A673 (cell line): ENCODE measurements at places on chromosomes 12 and 14.

DNA sequence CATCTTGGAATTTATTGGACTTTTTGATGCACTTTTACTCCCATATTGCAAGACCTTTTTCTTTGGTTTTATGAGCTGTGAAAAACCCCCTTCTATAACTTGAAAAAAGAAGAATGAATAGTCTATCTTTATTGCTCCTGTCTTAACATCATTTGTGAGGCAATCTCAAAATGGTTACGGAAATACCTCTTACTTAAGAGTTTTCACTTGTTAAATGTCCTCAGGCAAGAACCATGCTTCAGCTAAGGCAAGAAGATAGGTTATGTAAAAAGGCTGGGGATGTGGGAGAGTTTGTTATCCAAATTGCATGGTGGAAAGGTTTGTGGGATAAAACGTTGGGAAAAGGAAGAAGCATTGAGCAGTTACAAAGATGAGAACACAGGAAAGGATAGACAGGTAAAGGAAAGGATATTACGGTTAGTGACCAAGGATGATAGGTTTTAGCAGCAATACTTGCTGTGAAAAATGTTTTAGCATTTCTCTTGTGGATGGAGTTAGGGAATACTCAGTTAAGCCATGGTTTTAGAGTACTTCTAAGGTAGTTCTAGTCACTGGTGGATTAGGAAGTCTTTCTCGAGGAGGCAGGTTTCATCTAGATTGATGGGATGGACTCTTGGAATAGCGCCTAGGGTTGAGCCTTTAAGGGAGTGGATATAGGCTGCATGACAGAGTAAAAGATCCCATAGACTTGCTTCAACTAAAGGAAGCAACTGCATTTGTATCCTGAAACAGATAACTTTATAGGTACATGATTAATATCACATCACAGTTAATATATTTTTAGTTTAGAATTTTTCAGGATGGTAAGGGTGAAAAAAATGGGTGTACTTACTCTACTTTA is 30.3 kb downstream of the MDM2 start:
- no peak for DNase-seq

DNA sequence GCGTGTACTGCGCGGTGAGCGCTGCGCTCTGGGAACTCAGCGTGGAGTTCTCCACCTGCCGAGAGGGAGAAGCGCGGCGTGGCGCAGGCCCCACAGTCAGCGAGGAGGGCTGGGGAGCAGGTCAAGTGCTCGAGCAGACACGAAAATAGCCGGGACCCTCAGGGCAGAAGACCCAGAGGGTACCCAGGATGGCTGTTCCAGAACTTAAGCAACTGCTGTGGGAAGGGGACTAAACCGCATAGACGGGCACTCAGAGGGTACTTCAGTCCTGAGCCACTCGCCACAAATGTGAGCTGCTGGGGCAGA is 59.4 kb upstream of the GPR68 start:
- no peak for DNase-seq

- peak; percentile 80 for DNase-seq
These were observed 32.9 kb downstream of the MIPOL1 start for GRCh38 chr14:37230551-37231194.

GRCh38 chr12:92551853-92552397 is 150.9 kb upstream of the PLEKHG7 start:
- DNase-seq: no peak

DNA sequence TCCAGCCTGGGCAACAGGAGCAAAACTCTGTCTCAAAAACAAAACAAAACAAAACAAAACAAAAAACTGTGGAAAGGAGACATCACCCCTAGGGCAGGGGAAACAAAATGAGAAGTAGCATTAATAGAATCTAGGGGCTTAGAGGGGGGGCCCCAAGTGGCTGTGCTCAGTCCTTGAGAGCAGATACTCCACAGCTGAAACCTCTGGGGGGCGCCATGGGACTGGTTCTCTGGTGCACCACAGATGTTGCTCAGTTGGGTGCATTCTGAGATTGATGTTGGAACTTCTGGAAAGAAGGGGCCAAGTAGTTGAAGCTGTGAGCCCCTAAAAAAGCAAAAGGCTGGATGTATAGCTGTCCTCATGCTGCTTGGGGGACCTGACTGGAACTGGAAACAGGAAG is 11.8 kb upstream of the SYNE2 start:
- DNase-seq: peak; percentile 38

GRCh38 chr12:2466211-2466610 is 328.6 kb upstream of the FKBP4 start:
- no peak for DNase-seq

DNA sequence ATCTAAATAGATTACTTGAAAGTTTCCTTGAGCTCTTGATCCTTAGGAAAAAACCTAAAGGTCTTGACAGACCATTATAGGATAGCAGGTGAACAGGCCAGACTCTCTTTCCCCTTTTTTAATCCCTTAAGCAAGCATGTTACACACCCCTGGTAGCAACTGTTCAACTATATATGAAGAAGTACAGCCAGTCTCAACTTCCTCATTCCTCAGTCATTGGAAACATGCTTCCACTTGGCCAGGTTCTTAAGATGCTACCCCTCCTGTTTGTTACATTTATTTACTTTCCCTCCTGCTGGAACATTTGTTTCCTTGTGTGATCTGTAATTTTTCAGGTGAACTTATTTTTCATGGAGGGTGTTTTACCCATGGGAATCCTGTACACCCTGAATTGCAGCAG is 124.1 kb downstream of the ARMH4 start:
- no peak for DNase-seq

GRCh38 chr12:53516758-53517455 is 9.6 kb upstream of the NPFF start:
- DNase-seq: no peak

DNA sequence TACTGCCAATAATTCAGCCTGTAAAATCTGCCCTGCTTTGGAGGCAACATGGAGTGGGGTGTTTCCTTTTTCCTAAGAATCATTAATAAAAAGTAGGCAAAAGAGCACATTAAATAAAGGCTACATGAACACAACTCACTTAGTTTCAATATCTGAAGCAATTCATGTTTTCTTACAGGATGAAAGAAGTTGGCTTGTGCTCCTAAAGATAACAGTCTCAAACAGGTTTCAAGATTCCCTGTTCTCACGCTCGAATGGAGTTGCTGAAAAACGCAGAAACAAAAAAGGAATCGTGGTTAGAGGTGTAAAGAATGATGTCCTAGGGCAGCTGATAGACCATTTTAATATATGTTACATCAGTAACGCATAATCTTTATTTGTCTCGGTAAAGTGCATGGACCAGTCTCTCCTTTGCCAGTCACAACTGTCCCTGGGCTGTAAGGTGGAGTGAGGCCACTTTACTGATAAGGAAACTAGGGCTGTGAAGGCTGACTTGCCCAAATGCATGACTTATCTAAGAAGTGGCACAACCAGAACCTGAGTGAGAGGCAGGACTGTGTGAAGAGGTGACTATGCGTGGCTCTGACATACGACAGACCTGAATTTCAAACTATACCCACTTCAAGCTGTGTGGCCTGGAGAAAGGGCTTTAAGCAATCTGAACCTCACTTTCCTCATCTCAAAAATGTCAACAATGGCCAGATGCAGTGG is 12.6 kb downstream of the GIT2 start:
- no peak for DNase-seq

- no peak for DNase-seq
These were observed 327.8 kb downstream of the MED13L start for GRCh38 chr12:115949675-115950074.

DNA sequence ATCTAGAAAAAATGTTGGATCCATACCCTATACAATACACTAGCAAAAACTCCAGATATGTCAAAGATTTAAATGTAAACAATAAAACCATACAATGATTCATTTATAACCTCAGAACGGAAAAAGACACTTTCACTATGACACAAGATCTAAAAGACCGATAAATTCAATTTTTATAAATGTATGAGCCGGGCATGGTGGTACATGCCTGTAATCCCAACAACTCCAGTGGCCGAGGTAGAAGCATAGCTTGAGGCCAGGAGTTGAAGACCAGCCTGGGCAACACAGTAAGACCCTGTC is 2.5 kb upstream of the SOS2 start:
- no peak for DNase-seq

- DNase-seq: no peak
These were observed 812.1 kb upstream of the NOVA1 start for GRCh38 chr14:27409944-27410343.

DNA sequence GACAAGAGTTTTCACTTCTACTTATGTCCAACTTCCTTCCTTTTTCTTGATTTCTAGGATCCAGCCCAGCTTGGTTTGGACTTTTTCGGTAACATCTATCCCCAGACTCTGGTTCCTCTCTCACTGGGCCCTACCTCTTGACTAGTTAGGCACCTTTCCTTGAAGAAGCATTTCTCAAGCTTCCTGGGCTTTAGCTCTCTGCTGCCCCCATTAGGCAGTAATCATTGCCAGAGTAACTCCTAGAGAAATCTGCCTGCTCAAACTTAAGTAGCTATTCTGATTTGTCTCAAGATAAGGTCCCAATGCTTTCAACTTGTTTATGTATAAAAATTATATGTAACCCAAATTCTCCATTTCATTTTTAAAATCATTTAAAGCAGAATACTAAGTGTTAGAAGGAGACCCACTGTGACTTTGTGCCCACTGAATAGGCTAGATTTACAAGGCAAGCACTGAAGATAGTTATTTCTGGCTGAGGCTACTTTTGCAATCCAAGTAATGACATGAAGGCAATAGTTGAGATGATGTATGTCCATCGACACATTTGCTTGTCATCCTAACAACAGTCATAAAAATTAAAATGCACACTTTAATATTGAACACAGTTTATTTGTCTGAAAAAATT is 275.0 kb upstream of the G2E3 start:
- peak; percentile 56 for DNase-seq

DNA sequence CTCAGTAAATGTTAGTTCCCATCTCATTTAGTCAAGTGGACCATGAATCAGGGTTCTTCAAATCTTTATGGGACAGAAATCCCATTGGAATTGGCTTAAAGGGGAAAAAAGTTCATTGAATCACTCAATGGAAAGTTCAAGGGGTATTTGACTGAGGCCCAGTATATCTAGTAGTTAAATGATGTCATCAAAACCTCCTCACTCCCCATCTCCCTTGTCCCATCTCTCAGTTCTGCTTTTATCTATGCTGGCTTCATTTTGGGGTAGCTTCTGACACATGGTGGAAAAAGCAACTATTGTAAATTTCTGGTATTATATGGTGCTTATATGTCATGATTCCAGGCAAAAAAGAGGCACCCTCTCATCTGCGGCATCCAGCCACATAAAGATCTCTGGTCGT is 51.9 kb downstream of the DAAM1 start:
- no peak for DNase-seq

DNA sequence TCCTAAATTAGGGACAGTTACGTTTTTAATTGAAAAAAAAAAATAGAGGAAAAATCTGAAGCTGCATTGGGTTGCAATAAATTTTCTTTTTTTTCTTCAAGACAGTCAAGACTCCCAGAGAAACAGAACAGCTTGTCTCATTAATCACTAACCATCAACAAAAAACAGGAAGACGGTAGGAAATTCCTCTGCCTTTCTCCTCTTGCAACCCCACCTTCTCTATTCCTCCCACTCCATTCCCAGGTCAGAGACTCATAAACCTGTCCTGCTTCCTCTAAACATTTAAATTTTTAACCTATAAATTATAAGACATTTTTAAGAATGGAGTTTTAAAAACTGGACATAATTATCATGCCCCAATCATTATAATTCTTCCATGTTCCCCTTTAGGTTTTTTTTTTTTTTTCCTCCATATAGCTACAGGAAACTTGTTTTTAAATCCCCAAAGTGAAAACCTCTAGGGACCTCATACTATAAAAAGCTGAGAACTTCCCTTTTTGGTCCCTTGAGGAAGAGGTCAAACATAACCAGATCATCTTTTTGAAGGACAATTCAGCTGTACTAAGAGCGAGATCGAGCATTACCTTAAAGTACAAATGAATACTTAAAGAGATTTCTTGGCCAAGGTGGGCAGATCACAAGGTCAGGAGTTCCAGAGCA is 36.0 kb downstream of the CPM start:
- DNase-seq: peak; percentile 48

- no peak for DNase-seq
These were observed 40.2 kb downstream of the SPRING1 start for GRCh38 chr12:116697716-116698115.

DNA sequence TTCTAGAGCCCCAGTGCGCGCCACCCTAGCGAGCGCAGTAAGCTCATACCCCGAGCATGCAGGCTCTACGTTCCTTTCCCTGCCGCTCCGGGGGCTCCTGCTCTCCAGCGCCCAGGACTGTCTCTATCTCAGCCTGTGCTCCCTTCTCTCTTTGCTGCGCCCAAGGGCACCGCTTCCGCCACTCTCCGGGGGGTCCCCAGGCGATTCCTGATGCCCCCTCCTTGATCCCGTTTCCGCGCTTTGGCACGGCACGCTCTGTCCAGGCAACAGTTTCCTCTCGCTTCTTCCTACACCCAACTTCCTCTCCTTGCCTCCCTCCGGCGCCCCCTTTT is 791 bp downstream of the TMEM233 start:
- peak; percentile 60 for DNase-seq

DNA sequence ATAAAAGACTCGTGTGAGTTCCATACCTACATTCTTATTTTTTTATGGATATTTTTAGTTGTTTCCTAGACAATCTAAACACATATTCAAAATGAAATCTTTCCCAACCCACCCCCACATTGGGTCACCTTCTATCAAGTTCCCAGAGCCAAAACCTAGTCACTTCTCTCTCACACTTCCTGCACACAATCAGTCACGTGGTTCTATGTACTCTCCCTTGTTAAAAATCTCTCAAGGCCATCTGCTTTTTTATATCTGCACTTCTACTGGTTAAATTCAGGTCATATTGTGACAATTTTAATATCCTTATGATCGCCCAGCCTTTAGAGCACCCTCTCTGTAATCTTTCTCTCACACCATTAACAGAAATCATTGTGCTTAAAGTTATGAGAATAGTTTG is 175.0 kb upstream of the SYT10 start:
- no peak for DNase-seq

GRCh38 chr12:113853491-113853890 is 112.6 kb downstream of the RBM19 start:
- no peak for DNase-seq

DNA sequence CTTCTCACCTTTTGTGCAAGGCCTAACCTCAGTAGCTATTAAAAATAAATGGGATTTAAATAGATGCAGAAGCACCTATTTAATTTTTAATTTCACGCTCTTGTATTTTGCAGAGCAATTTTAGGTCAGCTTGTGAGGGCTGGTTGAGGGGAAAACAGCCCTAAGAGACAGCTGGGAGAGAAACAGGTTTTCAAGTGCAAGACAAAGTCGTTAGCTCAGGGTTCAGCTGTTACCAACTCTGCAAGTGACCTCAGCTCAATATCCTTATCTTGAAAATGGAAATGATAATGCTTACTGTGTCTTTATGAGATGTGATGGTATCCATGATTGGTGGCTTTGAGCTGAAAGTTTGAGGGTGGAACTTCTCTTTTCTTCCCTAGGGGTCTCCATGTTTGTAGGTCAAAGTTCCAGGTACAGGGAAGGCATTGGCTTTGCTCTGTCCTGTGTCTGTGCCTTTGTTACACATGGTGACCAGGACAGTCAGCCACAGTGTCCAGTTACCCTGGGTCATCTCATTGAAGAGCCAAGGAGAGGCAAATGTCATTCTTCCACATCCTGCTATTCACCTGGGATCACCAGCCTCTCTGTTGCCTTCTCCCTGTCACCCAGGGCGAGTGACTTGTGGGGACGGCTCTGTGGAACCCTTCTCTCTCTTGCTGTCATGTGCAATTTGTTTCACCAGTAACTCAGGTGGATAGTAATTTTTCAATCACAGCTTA is 100.3 kb downstream of the SAMD4A start:
- DNase-seq: no peak
